ENCODE measurements at places on chromosomes 13 and 19. TPM values are rescaled to one million over a fixed set of nuclear protein-coding genes. Genes with fewer than 3 reads are reported as not detected.

NCR1 gene
- 0.80 TPM for total RNA-seq

R3HDM4 gene
- 63.7 TPM for total RNA-seq

MRI1 gene
- 51.7 TPM for total RNA-seq

DNAAF3 gene
- 0.35 TPM for total RNA-seq

RFPL4A gene
- not detected for total RNA-seq

HSH2D gene
- 181 TPM for total RNA-seq

TMEM86B gene
- 10.4 TPM for total RNA-seq

DNA sequence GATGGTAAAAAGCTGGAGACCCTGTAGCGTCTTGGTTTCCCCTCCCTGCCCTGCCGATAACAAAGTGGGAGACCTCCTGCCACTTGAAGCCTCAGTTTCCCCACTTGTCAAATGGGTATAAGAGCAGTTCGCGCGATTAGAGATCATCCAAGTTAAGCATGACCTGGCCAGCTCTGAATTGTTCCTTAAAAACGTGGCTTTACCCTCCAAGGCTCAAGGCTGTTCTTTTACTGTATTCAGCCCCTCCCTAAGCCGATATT is 421 bp downstream of the TNPO2 start:
- no peak for DNase-seq

DNA sequence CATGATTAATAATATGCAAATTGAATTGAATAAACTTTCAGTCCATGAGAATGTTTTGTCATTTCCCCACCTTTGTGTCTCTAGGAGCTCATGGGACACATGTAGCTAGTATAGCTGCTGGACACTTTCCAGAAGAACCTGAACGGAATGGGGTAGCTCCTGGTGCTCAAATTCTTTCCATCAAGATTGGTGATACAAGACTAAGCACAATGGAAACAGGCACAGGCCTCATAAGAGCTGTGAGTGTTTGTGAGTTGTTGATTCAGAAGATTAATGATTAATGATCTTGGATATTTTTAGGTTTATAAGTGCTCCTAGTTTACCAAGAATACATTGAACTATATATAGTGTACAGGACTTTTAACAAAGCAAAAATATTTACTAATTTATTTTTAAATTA is 30.1 kb downstream of the TPP2 start:
- DNase-seq: no peak

DNA sequence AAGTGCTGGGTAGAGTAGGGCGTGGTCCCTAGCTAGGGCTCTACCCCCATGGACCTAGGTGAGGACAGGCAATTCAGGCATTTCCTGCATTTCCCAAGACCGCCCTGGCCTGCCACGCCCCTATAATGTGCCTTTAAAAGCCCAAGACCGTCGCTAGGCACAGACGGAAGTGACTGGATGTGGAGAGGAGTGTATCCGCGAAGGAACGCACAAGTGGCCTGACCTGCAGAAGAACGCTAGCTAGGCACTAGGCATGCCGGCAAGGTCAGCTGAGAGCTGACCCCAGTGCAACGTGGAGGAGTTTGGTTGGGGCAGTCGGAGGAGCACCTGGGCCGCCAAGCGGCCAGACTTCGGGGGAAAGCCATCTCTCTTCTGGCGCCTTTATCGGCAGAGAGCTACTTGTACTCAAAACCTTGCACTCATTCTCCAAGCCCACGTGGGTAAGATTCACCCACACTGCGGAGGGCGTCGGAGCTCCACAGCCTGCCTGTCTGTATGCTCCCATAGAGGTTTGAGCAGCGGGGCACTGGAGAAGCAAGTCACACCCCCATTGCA is 370.0 kb downstream of the FGF9 start:
- no peak for DNase-seq

- DNase-seq: no peak
Observed at GRCh38 chr19:53157626-53158025, 1.2 kb downstream of the ZNF347 start.

DNA sequence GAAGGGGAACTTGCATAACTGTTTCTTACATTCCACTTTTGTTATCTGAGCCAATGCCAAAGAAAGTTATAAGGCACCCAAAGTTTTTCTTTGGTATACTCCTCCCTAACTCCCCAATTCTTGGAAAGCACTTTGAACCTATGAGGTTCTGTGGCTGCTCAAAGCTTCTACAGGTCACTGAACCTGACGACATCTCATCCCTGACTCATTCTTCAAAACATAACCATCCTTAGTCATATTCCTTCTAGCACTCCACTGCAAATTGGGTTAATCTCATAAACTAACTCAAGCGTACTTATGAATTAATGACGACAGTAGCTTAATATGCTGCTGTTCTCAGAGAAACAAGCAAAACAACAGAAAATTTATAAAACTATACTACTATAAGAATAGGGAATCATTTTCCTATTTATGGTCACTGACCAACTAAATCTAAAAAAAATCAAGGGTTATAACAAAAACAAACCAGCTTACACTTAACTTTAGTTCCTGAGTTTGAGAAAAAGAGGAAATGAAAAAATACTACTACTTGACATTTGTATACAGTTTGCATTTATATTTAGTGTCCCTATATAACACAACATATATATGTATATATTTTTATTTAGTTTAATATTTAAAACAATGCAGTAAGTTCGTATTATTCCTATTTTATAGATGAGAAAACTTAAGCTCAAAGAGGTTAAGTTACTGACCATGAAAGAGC is 69.1 kb downstream of the CAB39L start:
- no peak for DNase-seq

DNA sequence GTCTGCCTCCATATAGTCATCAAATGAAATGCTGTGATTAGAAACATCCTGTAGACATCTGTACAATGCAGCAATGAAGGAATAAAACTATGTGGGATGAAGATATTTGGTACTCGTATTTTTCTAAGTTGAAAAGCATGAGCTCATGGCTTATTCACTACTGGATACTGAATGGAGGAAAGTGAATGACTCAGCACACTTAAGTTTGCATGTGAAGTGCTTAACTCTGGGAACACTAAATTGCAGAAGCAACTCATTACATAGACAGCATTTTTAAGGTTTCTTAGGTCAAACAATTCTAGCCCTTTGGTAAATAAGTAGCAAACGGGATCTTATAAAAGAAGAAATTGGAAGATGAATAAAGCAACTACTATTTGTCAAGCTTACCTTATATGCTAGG is 429.0 kb upstream of the MIR17HG start:
- no peak for DNase-seq

DNA sequence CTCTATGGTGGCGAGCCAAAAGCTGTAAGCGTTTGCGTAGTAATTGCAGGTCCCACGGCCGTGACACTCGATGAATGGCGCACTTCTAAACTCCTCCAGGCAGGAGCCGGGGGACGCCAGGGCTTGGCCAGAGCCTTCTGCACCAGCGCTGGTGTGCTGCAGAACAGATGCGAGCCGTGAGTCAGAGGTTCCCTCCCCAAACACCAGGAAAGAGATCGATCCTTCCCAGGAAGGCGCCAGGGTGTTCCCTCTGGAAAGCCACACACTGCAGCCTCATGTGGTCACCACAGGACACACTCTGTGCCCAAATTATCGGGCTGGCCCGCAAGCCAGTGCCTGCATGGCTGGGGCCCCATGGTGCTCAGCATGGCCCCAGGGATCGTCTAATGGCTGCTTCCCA is 154.6 kb downstream of the COL4A1 start:
- no peak for DNase-seq

DNA sequence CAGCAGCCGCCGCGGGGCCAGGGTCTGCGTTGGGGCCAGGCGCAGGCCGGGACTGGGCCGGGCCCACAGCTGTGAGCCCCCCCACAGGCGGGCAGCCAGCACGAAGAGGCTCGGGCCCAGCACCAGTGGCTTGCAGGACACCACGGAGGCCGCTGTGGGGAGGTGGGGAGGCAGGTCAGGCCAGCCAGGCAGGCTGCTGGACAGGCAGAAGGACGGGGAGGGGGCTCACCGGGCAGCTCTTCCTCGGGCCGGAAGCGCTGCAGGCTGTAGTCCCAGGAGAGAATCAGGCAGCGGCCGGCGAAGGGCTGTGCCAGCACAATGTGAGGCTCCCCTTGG is 8.3 kb downstream of the LGI4 start:
- no peak for DNase-seq

DNA sequence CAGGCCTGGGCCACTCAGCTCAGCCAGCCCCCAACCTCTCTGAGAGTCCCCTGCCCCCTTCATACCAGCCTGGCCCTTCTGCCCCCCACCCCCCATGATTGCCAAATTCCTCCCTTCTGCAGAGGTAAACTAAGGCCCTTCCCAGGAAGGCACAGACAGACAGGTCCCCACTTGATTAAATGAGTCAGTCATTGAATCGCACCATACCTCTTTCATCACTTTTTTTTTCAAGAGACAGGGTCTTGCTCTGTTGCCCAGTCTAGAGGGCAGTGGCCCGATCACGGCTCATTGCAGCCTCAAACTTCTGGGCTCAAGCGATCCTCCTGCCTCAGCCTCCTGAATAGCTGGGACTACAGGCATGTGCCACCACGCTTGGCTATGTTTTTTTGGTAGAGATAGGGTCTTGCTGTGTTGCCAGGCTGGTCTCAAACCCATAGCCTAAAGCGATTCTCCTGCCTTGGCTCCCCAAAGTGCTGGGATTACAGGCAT is 6.0 kb downstream of the PODNL1 start:
- DNase-seq: no peak

DNA sequence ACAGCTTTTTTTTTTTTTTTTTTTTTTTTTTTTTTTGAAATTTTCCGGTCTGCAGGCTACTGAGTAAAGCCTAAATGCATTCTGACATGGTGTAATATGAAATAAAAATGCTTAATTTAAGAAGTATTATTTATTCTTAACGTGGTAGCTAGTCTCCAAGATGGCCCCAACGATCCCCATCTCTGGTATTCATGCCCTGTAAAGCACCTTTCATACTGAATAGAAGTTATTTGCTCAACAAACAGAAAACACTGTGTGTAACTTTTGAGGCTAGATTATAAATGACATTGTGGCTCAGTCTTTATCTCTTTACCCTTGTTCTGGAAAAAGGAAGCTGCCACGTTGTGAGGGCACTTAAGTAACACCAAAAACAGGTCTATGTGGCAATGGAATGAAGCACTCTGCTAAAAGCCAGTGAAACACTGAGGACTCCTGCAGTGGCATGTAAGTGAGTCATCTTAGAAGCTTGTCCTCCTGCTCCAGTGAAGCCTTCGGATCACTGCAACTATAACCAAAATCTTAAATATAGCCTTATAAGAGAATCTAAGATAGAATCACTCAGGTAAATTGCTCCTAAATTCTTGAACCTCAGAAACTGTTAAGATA is 128.7 kb downstream of the UGGT2 start:
- DNase-seq: no peak

GRCh38 chr13:108444448-108444847 is 174.9 kb downstream of the TNFSF13B start:
- no peak for DNase-seq

GRCh38 chr13:30142486-30143211 is 164.7 kb downstream of the KATNAL1 start:
- DNase-seq: no peak

DNA sequence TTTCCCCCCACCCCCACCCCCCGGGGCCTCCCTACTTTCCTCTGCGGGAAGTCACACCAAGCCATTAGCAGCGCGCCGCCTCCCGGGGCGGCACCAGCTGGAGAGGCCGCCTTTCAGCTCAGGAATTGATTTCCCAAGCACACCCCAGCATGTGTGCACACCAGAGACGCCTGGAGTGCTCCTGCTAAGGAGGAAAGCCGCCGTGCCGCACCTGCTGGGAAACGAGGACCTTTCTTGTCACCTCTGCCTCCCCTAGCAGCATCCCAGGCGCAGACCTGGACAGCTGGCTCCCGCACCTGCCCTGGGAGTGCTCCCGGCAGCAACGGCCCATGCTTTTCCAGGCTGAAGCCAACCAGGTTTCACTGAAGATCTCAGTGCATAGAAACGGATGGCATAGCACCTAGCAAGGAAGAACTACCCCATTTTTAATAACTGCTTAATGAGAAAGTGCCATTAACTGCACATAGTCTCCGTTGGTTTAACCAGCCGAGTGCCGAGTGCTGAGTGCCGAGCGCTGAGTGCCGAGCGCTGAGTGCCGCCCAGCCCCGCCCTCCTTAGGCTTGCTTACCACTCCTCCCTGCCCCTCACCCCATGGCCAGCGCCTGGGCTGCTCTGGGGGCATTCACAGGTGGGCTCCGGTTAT is 165.0 kb downstream of the USP12 start:
- DNase-seq: peak; percentile 39
